ENCODE measurements at places on chromosomes 7 and 10. TPM values are rescaled to one million over a fixed set of nuclear protein-coding genes. Genes with fewer than 3 reads are reported as not detected.

- no peak for DNase-seq
Observed at GRCh38 chr10:132757171-132757570, 28.8 kb downstream of the NKX6-2 start.

DNA sequence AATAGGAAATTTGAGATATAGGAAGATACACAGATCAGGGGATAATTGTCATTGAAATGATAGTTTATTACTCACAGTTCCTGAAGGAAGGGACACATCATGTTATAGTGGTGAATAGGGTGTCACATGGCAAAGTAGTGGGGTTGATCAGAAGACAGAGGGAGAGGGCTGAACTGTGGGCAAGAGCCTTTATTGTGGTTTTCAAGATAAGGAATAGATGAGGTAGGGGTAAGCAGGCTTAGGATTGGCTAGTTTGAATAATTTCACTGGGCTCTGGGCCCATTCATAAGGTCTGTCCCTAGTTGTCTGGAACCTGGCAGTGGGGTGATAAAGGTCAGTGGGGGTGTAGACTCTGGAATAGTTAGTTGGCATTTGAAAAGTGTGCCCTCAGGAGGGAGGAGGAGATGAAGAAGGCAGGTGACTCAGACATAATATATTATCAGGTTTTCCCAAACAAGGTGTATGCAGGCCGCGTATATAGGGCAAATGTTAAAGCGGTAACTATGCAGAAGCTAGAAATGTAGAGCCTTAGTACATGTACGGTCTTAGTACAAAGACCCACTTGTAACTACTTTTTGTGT lies 18.5 kb downstream of the FGL2 start:
- DNase-seq: no peak

DNA sequence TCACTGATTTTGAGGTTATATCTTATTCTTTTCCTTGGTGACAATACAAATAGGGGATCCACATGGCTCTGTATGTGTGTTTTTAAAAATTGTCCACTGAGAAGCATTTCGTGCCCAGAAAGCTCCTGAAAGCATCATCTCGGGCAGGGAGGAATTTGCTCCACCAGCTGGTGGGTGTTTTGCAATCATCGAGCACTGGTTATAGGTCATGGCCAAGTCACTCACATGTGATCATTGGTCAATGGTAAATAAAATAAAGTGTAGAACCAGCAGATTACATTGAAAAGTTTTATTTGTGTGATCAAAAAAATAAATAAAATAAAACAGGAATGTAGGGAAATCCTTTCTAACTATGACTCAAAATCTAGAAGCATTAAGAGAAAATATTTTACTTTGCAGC lies 23.0 kb upstream of the SNX13 start:
- DNase-seq: no peak

- no peak for DNase-seq
Observed at GRCh38 chr7:42198974-42199668, 37.9 kb downstream of the GLI3 start.

The CALML5 gene
- not detected for total RNA-seq

GRCh38 chr7:105794741-105795729 lies 81.4 kb downstream of the ATXN7L1 start:
- no peak for DNase-seq

DNA sequence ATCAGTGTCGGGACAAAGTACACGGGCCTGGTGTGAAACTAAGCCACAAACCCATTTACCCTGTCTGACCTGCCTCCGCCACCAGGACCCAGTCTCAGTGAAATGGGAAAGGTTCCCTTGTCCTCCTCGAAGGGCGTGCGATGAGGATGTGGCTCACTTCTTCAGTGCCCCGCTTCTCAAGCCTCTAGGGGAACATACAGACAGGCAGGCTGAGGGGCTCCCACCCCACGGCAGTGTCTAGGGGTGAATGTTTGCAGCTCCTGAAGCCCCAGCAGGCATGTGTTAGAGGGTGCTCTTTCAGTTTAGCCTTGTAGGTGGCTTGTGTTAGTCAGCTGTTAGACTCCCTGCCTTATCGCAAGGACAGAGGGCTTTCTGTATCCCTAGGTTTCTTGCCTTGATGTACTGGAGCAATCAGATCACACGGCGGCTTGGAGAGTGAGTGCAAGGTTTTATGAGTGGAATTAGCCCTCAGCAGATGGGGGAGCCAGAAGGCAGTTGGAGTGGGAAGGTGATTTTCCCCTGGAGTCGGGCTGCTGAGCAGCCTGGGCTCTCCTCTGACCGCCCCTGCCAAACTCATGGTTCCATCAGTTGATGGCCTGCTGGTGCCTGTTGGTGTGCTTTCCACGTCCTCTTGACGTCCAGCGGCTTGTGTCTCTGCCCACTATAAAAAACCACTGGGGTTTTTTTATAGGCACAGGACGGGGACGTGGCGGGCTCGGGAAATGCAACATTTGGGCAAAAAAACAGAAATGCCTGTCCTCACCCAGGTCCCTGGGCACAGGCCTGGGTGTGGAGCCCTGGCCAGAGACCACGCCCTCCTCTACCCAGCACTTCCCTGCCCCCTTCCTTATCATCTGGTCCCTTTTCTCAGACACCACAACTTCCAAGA lies 759 bp downstream of the NUDT1 start:
- DNase-seq: no peak
